ENCODE measurements at places on chromosomes 4 and X.

DNA sequence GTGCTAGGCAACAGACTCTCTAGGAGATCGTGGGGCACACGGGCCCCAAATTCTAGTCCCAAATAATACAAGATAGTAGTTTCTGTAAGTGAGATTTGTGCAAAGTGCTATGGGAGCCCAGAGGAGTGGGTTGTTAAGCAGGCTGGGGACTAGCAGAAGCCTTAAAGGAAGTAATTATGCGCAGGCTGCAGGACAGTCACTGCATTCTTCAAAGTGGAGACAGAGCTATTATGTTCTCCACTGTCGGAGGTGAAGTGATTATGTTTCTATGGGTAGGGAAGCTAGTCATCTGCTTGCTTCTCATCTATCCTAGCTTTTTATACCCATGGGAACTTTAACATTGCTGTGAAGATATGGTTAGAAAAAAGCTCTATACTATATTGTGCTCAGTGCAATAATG, 154.2 kb downstream of the CPE start:
- DNase-seq: no peak

DNA sequence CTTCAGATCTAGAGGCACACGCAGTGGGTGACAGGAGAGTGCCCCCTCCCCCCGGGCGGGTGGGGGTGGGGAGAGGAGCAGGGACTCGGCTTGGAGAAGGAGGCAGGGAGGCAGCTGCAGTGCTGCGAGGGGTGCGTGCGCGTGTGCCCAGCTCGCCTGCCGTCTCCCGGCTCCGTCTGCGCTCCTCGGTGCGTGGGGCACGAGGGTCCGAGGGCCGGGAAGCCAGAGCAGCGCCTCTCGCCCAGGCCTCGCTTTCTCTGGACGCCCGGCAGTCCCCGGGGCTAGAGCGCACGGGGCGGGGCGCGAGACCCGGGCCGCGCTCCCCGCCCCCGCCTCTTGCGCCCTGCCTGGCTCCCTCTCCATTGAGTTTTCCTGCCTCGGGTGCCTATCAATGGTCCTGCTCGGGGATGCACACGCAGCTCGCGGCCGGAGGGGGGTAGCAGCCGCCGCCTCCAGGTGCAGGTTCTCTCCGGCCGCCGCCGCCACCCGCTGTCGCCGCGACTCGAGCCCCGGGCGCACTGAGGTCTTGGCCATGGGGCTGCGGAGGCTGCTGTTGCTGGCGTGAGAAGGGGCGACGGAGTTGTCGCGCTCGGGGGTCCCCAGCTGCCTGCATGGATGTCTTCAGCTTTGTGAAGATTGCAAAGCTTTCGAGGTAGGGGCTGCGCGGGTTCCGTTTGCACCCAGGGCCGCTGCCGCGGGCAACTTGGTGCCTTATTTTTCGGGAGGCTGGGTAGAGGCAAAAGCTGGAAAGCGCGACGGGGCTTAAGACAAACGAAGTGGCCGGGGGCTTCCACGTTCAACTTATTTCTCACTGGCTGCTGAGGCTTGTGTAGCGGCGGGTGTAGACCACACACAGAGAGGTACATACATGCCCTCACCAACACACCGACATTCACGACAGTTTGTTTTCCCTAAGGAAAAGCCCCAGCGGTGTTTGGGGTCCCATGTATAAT, at the start of gene FRMPD4:
FRMPD4 (plus strand) TSS at position 113 of the 953 bp plus-strand sequence; CDS start at position 612, 499 bp downstream.
- DNase-seq: peak; percentile 67

GRCh38 chr4:16082041-16082425, 1.8 kb downstream of the PROM1 start:
- DNase-seq: no peak

DNA sequence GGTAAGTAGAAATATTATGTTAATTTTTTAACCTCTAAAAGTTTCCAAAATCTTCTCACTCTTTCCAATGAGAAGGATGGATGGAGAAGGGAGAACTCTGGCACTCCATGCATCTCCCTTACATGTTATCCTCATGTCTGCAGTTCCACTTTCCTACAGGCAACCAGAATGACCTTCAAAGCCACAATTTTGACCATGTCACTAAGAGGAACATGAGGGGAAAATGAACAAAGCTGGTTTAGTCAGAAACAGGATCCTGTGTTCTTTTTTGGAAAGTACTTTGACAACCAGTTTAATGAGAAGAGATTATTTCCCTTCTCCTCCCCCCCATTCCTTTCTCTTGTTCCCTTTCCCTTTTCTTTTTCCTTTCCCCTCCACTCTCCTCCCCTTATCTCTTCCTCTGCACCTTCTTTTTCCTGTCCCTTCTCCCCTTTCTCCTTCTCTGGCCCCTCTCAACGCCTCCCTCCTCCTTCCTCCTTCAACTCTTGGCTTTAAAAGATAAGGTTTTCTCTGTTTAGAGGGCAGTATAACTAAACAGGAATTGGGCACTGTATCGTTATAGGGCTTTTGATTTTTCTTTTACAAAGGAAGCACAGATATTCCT, 42.5 kb downstream of the DTHD1 start:
- DNase-seq: no peak

GRCh38 chr4:149823769-149824221, 8.2 kb upstream of the IQCM start:
- DNase-seq: no peak

- DNase-seq: no peak
Measured at GRCh38 chrX:69119122-69119521, 46.1 kb downstream of the PJA1 start.

GRCh38 chr4:3317656-3318211, 24.9 kb downstream of the RGS12 start:
- DNase-seq: no peak

DNA sequence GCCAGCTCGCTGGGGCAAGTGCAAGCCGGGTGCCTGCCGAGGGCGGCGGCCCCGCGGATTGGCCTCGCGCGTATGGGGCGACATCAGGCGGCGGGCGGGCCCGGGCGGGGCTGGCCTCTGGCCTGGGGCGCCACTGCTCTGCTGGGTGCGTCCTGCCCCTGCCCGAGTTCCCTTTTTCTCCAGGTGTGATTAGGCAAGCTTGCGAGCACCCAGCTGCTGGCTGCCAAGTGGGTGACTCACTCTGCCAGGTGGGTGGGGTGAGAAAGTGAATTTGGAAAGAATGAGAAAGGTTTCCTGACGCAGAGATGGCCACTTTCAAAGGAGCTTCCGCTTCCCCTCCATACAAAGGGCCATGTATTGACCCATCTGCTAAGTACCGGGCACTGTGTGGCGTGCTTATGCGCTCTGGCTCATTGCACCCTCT, 32.5 kb downstream of the FGFBP1 start:
- peak; percentile 2 for DNase-seq

DNA sequence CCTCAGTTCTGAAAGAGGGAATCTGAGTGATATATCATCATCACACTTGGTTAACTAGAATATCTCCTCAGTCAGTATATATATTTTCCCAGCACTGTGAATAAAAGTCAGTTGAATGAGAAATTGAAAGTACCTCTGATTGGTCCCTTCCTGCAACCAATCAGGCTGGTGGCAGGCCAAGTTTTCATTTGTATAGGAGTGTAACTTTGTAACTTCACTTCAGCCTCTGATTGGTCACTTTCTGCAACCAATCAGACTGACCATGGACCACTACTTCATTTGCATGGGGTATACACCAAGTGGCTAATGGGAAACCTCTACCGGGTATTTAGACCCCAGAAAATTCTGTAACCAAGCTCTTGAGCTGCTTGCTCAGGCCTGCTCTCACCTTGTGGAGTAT, 2.0 kb upstream of the PGK1 start:
- no peak for DNase-seq

- no peak for DNase-seq
Measured at GRCh38 chr4:168434993-168435392, 45.3 kb downstream of the DDX60L start.

DNA sequence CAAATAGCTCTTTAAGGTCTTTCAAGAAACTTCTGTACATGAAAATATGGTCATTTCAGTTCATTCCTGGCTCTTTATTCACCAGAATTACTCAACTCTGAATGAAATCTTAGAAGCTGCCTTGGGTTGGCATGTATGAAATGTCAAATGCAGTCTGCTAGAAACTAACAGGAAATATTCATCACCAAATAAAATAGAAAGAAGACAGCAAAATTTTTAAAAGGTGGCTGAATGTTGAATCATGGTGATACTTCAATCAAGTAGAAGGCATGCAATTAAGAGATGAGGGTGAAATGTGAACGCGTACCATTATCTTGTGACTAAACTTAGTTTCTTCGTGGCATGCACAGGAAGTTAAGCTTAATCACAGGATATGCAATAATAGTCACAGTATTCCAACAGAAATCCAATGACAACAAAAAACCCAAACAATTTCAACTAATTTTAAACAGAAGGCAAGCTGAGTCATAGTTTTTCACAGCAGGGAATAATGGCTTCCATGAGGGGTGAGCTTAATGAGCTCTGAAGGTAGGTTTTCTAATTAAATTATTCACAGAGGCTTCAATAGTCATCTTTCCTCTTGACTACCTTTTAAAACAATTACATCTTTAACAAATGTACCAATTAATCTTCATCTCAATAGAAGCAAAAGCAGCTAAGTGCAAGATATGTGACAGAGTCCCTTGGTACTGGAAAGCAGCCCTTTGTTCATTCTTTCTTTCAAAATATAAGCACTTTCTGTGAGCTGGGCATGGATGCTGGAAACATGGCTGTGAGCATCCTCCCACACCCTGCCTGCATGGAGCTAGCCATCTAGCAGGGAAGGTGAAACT, 44.5 kb downstream of the SCFD2 start:
- DNase-seq: no peak

GRCh38 chr4:3054169-3054759, 20.1 kb downstream of the HTT-AS start:
- no peak for DNase-seq

DNA sequence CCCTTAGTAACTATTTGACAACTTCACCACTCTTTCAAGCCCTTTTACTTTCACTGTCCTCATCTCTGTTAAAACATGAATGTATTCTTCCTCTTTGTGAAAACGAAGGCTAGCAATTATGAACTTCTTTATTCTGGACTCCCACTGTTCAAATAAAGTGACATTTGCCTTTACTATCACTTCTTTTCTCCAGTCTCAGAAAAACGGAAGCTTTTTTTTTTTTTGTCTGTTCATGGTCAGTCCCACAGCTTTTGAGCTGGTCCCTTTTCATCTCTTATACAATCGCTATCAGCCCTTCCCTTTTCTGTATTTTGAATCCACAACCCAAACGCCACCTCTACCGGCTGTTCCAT, 327.7 kb downstream of the DKK2 start:
- no peak for DNase-seq

GRCh38 chr4:9849538-9849920, 68.1 kb downstream of the DRD5 start:
- no peak for DNase-seq

GRCh38 chrX:39643550-39643949, 454.2 kb downstream of the BCOR start:
- no peak for DNase-seq

DNA sequence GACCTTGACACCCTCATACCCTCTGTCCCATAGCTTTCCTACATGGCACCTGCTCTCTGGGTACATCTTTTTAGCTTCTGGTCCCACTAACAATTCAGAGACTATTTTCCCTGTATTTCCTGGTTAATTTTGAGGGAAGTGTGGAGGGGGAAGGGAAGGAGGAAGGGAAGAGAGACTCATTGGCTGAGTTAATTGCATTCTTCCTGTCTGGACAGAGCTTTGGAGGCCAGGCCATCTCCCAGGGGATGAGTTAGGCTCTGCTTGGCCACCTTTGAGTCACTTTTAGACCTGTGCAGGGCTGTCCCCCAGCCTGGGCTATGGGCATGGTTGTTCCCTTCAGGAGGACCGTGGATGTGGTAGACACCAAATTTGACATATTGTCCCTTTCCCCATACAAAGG, 167.9 kb upstream of the PGRMC2 start:
- DNase-seq: no peak

GRCh38 chr4:70505151-70505748, 13.1 kb upstream of the AMTN start:
- peak; percentile 15 for DNase-seq
